Fibroblast of skin of left biceps (primary cell): ENCODE measurements at places on chromosomes 4 and X.

- no peak for DNase-seq
Observed at GRCh38 chrX:133325422-133325821, 89.9 kb downstream of the GPC4 start.

DNA sequence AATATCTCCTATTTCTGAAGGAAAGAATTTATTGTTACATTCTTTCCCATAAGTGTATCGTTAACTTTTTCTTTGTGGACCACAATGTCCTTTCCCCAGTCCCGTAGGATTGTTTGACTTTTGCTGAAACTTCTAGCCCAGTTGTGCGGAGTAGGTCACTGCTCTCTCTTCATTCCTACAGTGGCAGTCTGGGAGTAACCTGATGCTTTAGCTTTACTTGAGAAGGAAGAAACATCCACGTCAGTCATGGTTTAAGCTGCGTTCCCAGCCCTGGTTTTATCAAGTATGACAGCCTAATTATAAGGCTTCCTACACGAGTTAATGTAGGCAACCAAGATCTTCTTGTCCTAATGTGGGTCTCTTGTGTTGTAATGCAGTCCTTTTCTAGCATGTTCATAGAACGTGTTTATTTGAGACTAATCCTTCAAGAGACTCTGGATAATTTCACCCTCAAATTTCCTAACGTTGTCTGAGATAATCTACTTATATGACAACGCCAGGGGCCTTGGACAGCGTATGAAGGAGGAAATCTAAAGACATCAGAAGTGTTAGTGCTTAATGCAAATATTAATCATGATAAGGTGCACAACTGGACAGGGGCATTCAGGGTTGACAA lies 40.8 kb upstream of the GRPR start:
- DNase-seq = no peak

DNA sequence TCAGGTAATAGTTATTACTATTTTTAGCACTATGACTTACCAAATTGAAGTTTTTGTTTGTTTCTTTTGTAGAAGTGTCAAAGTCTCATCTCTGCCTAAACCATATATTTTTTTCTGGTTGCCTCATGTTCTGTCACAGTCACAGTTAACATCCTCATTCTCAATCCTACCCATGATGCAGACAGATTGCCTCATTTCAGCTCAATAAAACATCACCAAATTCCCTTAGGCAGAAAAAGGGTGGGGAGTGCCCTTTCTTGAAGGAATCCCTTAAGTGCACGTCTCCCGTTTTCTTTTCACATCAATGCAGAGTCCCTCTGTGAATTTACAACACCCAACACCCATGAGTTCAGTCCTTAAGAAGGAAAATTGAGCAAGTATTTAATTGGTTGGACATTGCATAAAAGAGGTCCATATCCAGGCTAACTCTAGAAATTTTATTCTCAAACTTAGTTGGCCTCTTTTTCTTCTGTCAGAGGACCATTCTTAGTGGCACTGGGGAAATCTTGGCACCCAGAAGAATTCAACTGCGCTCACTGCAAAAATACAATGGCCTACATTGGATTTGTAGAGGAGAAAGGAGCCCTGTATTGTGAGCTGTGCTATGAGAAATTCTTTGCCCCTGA lies 103.7 kb upstream of the BMPR1B start:
- no peak for DNase-seq

DNA sequence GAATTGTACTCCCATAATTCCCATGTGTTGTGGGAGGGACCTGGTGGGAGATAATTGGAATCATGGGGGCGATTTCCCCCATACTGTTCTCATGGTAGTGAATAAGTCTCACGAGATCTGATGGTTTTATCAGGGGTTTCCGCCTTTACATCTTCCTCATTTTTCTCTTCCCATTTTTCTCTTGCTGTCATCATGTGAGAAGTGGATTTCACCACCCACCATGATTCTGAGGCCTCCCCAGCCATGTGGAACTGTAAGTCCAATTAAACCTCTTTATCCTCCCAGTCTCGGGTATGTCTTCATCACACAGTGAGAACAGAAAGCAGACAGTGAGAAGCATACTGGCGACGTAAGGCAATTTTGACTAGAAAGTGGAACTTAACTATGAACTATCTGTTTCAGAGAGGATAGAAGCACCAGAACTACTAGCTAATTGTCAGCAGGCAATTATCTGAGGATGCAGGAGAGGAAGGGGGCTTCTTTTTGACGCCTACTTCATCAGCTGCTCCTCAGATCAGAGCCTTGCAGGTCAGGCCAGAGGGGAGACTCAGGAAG lies 8.5 kb upstream of the GPR50 start:
- DNase-seq = no peak

- no peak for DNase-seq
Observed at GRCh38 chr4:26822546-26822945, 38.1 kb upstream of the STIM2 start.

DNA sequence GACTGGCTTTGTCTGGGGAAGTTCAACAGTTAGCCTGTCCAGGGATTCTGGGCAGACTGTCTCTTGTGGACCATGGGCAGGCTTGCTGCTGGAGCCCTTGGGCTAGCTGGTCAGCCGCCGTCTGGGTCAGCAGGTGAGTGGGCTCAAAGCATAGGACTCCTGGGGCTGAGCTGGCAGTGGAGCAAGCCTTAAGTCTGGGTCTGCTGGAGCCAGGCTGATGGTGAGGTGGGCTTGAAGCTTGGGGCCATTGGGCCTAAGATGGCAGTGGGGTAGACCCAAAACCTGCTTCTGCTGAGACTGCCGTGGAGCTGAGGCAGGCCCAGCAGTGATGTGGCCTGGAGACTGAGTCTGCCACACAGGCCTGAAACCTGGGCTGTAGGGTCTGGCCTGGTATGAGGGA lies 645.1 kb downstream of the RAPGEF2 start:
- no peak for DNase-seq

DNA sequence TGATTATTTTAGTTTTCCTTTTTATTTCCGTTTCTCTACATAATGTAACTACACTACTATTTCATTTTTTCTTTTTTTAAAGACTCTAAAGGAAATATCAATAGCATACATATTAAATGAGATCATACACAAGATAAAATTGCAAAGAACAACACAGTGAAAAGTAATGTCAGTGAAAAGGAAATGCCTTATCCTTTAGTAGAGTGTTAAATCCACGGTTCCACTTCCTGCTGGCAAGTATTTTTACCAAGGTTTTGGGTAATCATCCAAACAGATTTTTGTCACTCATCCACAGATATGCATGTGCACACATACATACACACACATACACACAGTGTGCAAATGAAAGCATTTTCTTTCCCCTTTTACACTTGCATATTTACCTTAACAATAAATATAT lies 548.9 kb downstream of the PPP4R3C start:
- peak; percentile 1 for DNase-seq

GRCh38 chr4:38926896-38927295 lies 59.3 kb downstream of the FAM114A1 start:
- DNase-seq = no peak

GRCh38 chr4:169115897-169116254 lies 105.8 kb upstream of the CBR4 start:
- peak; percentile 91 for DNase-seq

DNA sequence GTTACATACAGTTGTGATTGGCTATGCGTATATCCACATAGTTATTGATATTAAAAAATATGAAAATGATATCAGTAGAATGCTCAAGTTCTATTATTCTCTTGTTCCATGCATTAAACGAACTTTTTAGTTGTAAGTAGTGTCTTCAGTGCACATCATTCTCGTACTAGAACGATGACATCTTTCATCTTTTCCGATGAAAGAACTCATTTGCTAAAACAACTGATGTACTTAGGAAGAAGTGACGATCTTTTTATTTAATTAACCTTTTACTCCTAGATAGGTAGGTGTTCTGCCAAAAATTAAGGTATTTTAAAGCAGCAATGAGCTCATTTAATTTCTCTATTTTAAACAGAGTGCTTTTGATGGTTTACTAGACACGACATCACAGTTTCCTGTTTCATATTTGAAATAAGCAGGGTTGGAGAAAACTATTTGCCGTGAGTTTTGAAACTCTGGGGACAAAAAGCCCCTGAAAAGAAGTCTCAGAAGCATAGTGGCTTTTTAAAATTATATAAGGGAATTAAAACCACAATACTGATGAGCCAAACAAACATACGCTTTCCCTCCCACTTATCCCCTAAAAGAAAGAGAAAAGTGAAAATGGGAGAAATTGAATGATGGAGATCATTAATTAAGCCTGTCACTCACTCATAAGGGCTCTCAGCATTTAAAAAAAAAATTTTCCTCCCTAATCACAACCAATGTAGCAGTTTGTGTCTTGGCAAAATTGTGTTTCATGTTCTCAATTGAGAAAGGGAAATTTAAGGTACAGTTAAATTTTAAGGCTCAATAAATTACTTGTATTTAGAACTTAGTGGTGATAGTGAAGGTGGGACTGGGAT lies 25.6 kb downstream of the SPRY1 start:
- DNase-seq = no peak

GRCh38 chrX:112967341-112967740 lies 126.7 kb upstream of the AMOT start:
- DNase-seq = no peak

DNA sequence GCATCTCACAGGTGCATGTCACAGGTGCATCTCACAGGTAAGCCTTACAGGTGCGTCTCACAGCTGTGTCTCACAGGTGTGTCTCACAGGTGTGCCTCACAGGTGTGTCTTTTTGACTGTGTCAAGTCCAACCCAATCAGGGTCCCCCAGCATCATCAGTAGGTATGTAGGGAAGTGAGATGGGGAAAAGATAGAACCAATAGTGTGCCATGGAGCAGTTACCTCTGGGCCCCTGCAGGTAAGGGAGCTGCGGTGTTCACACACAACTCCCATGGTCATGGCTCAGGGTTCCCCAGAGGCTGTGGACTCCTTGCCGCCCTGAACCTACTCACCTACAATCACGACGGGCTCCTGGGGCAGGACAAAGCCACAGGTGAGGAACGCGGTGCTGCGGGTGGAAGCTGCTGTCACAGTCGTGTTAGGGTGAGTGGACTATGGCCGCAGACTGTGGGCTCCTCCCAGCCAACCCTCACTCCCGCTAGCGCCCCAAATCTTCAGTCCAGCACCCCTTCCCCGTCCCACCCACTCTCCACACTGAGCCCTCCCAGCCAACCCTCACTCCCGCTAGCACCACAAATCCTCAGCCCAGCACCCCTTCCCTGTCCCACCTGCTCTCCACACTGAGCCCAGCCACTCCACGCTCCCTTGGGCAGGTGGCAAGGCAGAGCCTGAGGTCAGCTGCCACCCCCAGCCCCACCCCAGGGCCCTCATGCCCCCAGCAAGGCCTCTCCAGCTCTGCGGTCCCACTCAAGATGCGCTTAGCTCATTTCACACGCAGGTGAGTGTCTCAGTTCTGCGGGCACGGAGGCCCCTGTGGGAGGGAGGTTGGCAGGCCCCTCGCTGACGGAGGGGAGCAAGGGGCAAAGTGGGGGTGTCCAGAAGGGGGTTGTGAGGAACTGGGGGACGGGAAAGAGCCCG lies 2.1 kb upstream of the PDE6B start:
- no peak for DNase-seq

- DNase-seq = no peak
Observed at GRCh38 chr4:144208074-144208473, 67.6 kb upstream of the GYPA start.

DNA sequence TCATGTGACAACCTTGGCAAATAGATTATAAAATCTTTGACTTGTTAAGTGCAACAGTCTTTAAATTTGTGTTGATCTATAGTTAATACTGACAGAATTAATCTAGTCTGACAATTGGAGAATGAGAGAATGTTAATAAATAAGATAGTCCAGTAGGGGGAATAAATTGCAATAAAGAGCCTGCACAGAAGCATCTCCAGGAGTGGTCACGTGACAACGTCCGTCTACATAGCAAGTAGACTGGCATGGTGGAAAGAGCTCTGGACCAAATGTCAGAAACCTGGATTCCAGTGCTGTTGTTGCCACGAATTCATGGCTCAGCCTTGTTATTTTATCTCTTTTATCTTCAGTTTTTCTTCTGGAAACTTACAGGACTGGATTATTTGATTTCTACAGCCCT lies 436.5 kb downstream of the RAB28 start:
- no peak for DNase-seq

GRCh38 chr4:90071289-90072235 lies 55.6 kb upstream of the CCSER1 start:
- no peak for DNase-seq

DNA sequence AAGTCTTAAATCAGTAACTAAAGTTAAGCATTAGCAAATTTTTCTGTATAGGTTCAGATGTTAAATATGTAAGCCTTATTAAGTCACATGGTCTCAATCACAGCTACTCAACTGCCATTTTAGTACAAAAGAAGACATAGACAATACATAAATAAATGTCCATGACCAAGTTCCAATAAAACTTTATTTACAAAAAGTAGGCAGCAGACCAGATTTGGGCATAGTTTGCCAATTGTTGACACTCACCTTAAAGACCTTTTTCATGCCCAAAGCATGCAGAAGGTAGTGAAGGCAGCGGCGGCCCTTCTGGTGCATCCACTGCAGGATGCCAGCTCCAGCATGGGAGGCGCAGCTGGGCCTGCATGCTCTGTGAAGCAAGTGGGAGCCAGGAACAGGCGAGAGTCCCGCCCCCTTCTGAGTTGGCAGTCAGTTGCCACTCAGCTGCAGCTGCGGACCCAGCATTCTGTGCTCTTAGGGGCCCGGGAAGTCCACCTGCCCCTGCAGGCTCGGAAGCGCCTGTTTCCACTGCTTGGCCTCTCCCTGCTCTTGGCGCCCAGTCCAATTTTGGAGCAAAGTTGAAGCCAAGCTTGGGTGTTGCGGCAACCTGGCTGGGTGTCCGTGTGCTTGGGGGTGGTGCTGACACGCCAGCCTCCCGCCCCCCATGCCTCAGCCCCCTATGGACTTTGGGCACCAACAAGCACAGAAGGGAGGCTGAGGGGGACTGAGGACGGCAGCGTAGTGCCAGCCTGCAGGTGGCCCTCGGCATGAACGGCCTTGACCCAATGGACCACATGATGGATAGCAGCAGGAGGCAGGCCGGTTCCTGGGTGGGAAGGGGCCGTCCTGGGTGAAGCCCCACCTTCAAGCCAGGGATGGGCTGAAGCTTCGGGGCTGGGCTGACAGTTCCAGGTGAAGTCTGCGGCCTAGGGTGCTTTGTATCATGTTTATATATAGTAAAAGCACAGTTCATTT lies 42.4 kb upstream of the PABPC4L start:
- DNase-seq = no peak
